Stromal cell of bone marrow (primary cell): ENCODE measurements at places on chromosomes 5 and 9.
A peak's percentile ranks its signal among the peaks of the same experiment; 100 is the strongest.

DNA sequence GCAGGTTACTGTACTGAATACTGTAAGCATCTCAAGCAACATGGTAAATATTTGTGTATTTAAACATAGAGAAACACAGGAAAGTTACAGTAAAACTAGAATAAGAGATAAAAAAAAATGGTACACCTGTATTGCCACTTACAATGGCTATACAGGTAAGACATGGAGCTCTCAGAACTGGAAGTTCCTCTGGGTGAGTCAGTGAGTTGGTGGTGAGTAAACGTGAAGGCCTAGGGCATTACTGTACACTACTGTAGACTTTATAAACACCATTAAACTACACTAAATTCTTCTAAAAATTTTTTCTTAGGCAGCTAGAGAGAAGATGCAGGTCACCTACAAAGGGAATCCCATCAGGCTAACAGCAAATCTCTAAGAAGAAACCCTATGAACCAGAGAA lies 872.9 kb downstream of the TAF11L14 start:
- DNase-seq, result no peak

- no peak for DNase-seq
These were observed 301.3 kb upstream of the ADCY2 start for GRCh38 chr5:7094626-7095025.

GRCh38 chr9:135103931-135104639 lies 16.6 kb downstream of the OLFM1 start:
- no peak for DNase-seq

DNA sequence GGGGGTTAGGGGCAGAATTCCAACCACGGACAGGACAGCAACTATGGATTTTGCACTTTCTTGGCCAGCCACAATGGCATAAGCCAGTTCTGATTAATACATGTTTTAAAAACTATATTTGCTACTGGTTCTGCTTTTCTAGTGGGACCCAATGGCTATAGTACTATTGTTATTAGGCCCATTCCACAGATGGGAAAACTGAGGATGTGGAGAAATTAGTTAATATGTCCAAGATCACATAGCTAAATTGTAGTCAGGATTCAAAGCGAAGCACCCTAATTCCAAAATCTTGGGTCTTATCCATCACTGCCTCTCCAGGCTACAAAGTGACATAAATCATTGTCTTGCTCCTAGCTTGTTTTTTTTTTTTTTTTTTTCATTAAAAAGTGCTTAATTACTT lies 133.9 kb downstream of the PJA2 start:
- no peak for DNase-seq

DNA sequence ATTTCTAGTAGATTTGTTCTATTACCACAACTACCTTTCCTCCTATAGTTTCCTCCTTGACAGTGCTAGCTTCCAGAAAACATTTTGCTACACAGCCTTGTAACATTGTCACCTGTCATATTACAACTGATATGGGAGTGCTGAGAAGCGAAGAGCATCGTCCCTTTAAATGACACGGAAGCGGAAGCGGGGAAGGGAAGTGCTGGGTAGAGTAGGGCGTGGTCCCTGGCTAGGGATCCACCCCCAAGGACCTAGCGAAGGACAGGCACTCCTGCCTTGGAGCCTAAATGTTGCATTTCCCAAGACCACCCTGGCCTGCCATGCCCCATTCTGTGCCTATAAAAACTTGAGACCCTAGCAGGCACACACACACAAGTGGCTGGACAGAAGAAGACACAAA lies 57.4 kb upstream of the RANBP6 start:
- DNase-seq, result no peak

DNA sequence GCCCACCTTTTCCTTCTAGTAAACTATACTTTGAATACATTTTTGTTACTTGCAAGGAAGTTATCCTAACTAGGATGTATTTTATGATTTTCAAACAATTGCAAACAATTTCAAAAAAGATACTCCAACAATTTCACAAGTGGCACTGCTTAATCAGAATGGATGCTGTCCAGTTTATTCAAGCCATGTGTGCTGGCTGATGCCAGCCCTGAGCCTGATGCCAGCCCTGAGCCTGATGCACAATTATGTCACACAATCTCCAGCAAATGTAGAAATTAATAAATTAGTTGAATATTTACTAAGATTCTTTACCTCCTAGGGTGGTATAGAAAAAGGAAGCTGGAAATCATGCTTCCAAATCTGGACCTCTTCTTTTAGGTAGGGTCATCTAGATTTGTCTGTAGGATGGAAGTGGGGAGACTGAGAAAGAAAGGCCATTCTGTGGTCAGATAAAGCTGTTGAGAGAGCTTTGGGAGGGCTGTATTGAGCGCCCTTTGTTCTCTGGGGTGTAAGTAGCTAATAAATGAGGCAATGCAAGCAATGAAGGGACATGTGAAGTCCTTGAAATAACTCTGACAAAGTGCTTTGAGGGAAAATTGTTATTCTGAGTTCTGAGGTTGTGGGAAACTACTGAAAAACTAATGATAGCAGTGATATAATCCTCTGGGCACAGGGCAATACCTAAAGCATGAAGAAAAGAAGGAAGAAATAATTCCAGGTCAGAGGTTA lies 5.8 kb upstream of the C6 start:
- no peak for DNase-seq

GRCh38 chr5:173781816-173782670 lies 106.1 kb upstream of the CPEB4 start:
- DNase-seq, result peak; percentile 88

DNA sequence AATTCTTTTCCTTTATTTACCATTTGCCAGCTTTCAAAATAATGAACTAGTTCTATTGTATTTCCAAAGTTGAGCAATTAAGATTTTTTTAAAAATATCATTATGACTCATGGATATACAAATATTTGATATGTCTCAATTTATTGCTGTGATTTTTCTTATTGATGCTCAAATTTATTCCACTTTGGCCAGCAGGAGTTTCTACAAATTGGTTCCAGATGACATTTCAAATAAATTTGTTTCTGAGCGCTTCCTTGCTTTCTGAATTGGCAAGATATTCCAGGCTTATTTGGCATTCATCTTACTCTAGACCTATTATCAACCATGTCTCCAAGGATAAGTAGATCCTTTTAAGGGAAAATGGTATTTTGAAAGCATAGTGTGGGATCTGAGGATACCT lies 58.5 kb upstream of the TJP2 start:
- DNase-seq, result peak; percentile 59

GRCh38 chr5:135480511-135480910 lies 28.4 kb upstream of the TIFAB start:
- no peak for DNase-seq

DNA sequence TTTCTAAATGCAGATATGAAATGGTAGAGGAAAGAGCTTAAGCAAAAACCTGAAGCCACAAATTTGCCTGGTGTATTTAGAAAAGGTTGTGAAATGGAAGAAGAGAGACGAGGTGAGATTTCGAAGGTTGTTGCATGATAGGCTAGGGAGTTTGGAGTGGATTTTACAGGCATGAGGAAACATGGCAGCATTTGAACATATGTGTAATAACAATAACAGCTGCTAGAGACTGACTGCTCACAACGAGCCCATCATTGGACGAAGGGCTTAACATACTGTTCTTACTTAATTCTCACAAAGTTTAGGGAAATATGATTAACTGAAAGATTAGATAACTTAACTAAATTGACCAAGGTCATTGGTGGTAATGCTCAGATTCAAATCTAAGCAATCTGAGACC lies 108.1 kb downstream of the JAKMIP2 start:
- no peak for DNase-seq

- peak; percentile 99 for DNase-seq
These were observed 51.9 kb downstream of the NIPAL4 start for GRCh38 chr5:157511651-157512644.

DNA sequence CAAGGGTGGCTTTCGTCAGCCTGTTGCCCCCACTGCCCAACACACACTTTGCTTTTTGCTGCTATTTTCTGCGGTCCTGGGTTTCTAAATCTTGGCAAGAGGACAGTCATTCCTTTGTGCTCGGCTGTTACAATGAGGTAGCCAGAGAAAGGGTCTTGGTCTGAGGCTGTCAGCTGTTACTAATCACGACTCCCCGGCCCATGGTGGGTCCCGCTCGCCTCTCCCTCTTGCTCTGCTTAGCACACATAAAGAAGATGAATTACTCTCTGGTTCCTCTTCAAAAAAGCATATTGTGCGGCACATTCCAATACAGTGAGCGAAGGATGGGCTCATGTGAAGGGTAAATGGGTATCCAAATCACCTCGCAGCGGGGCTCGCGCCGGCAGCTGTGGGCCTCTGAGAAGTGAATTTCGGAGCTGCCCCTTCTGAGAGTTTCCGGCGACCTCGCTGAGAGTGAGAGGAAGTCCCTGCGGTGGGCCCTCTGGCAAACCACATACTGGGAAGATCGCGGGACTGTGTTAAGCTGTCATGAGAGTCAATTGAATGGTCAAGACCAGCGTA lies 56.0 kb downstream of the SLC1A3 start:
- no peak for DNase-seq

DNA sequence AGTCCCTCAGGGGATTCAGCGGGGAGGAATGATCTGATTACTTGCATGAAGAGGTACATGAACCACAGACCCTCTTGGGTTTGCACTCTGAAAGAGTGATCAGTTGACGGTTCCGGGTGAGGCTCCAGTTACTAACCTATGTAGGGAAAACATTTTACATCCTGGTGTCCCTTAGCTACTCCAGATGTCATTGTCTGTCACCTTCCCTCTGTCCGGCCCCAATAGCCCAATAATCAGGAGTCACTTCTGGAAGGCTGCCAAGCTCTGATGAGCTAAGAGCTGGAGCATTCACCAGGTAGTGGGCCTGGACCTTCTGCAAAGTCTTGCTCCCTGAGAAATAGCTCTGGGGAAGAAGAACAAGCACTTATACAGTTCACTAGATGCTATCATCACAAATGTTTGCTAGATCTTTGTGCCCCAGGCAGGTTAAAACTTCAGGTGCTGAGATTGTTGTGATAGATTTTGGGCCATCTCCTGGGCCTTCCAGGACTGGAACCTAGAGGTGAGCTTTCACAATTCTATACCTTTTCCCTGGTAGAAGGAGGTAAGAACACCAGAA lies 64.5 kb downstream of the ENTREP1 start:
- DNase-seq, result no peak

DNA sequence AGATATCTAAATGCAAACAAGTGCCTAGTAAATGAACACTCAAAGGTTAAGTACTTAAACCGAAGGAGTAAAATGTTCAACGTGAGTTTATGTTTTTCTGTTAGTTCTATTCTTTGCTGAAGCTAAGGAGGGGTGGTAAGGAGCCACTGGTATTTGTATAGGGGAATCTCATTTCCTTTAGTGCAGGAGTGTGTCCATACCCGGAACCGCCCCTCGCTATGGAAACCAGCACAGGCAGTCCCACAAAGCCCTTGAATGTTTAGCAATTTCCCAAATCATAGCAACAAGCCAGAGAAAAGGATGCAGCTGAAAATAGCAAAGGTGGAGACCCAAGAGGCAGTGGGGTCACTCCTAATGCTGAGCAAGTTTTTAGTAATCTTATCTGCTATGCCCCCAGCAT lies 78.8 kb upstream of the STK32A start:
- DNase-seq, result no peak

GRCh38 chr5:92884469-92884868 lies 696.5 kb downstream of the NR2F1-AS1 start:
- no peak for DNase-seq

DNA sequence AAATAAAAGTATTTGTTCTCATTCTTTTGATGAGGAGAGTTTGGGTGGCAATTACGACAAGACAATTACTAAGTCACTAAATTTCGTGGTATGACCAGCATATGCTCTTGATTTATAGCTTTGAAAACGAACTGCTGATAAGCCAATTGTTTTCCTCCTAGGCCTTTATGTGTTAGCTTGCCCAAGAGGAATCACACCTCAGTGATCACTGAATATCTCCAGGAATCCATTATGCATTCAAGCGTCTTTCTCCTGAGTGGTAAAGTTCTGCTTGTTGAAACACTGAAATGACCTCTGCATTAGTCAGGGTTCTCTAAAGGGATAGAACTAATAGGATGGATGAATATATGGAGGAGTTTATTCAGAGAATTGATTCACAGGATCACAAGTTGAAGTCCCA lies 677.7 kb upstream of the MEF2C start:
- no peak for DNase-seq

DNA sequence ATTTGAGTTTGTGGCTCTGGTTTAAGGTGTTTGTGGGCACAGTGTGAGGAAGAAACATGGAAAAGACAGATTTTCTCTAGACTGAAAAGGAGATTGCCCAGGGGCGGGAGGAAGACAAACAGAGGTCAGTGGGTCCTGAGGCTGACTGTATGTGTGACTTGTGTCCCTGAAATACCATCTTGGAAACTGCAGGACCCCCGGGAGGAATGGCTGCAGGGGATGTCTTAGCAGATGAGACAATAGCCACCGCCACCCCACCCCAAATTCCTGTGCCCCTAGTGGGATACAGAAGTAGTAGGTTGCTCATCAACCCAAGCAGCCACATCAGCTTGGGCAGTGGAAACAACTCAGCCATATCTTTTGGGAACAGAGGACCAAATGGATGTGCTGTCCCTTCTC lies 1.7 kb upstream of the PSAT1 start:
- DNase-seq, result no peak

GRCh38 chr5:91449083-91449482 lies 66.0 kb upstream of the ARRDC3 start:
- no peak for DNase-seq

GRCh38 chr5:136066661-136067271 lies 38.0 kb downstream of the TGFBI start:
- peak; percentile 28 for DNase-seq

GRCh38 chr9:125189361-125190289 lies at the start of gene PPP6C:
Gene PPP6C (minus strand): TSS chr9:125189803. CDS start chr9:125189718, 85 bp downstream.
- DNase-seq, result peak; percentile 92

GRCh38 chr9:19231904-19232822 lies 1.7 kb downstream of the DENND4C start:
- no peak for DNase-seq

- DNase-seq, result no peak
These were observed 9.2 kb downstream of the SEMA5A start for GRCh38 chr5:9536717-9537116.

- no peak for DNase-seq
These were observed 158.7 kb downstream of the FGF1 start for GRCh38 chr5:142527234-142527633.

- peak; percentile 51 for DNase-seq
These were observed 373.0 kb upstream of the MEF2C start for GRCh38 chr5:89255845-89256463.

GRCh38 chr5:160342413-160342941 lies 27.9 kb downstream of the C1QTNF2 start:
- DNase-seq, result peak; percentile 45

- no peak for DNase-seq
These were observed 914 bp upstream of the CD72 start for GRCh38 chr9:35618854-35619799.

DNA sequence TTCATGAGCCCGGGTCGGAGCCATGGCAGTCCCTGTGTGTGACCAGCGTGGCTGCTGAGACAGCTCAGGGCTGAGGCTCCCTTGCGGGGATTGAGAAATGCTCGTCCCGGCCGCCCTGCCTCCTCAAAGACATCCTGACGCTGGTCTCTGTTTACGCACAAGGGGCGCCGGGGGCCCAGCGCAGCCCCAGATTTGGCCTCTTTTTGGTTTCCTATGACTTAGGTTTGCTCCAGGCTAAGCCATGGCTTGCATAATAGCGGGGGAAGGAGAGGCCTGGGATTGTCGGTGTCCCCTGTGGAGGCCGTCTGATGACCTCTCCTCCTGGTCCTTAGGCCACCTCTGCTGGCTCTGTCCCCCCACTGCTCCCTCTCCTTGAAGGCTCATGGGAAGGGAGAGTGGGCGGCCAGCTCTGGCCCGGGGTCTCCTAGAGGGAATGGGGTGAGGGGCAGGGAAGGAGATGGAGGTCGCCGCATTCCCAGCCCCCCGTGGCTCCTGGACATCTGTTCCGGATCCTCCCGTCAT lies 3.5 kb downstream of the LAMC3 start:
- no peak for DNase-seq
